Tongue (tissue), 3 donors: ENCODE measurements at places on chromosomes 12 and 14. TPM values are rescaled to one million over a fixed set of nuclear protein-coding genes. Genes with fewer than 3 reads are reported as not detected.

- peak; percentile 17 for DNase-seq
Measured at GRCh38 chr14:81273961-81274575, 53.3 kb upstream of the GTF2A1 start.

DNA sequence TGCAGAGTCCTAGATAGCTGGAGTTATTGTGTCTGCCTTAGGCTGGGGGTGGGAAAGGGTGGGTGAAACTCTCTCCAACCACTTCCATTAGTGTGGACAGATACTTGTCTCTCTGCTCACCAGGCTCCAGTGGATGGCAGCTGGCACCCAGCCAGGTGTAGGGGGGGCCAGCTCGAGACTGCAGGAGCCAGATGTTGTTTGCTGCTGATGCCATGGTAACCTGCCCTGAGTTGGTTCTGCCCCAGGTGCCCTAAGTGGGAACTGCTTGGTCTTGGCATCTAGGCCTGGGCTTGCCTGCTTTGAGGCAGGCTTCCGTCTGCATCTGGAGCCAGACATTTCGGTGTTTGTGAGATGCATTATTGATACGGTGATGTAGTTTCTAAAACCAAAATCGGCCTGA lies 82.2 kb downstream of the ADCK1 start:
- peak; percentile 88 for DNase-seq

The ATF7IP gene
- 70.9 TPM for total RNA-seq

The PLCZ1 gene
- not detected for total RNA-seq

DNA sequence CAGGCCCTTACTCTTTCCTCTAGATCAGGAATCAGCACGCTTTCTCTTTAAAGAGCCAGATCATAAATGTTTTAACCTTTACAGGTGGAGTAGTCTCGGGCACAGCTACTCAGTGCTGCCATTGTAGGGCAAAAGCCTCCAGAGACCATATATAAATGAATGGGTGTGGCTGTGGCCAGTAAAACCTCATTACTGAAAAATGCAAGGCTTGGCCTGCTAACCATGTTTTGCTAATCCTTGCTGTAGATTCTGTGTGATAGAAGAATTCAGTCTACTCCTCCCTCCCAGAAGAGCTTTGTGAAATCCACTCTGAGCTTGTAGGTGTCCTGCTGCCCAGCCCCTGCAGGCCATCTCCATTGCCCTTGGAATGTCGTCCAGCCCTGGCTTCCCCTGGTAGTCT lies 58.1 kb downstream of the HSP90AA1 start:
- no peak for DNase-seq

The TCP11L2 gene
- 89.7 TPM for total RNA-seq

DNA sequence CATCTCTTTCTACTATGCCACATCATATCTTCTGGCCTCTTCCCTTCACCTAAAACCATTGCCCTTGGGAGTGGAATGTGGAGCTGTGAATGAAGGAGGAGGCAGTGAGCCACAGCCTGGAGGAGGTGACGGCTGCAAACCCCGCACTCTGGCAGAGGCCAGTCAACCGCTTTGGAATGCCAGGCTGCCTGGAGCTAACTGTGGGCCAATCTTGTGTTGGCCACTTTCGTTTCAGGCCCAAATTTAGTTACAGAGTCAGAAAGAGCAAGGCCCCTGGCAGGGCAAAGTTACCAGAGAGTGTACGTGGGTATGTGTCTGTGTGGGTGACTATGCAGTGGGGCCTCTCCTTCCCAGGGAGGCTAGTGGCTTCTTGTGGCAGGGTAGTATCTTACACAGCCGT lies 40.1 kb downstream of the CACNA1C start:
- DNase-seq = no peak

DNA sequence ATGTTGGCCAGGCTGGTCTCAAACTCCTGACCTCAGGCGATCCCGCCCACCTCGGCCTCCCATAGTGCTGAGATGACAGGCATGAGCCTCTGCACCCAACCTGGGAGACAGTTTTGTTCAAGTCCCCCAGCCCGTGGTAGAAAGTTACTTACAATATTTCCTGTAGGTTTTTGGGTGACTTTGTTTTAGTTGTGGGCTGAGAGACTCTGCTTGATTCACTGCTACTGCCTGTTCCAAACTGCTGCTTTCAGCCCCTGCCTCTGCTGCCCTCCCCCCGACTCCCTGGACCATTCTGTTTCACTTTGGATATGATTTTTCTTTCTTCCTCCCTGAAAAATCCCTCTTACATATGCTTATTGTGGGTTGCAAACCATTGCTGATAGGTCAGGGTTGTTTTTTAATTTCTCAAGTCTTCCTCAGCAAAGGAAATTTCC lies 13.4 kb upstream of the PCNX1 start:
- DNase-seq = no peak

DNA sequence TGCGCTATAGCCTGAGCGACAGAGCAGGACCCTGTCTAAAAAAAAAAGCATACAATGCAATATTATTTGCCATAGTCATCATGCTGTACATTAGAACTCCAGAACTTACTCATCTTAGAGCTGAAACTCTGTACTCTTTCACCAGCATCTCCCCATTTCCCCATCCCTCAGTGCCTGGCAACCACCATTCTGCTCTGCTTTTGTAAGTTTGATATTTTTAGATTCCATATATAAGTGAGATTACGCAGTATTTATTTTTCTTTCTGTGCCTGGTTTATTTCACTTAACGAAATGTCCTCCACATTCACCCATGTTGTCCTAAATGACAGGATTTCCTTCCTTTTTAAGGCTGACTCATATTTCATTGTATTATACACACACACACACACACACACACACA lies 121.8 kb downstream of the BBS10 start:
- DNase-seq = peak; percentile 14

- no peak for DNase-seq
Measured at GRCh38 chr12:32034045-32034444, 72.6 kb upstream of the BICD1 start.

- DNase-seq = no peak
Measured at GRCh38 chr14:36019126-36019525, 157.4 kb downstream of the PTCSC3 start.

The SCN8A gene
- total RNA-seq = 2.1 TPM

The GNB3 gene
- total RNA-seq = 5.8 TPM

DNA sequence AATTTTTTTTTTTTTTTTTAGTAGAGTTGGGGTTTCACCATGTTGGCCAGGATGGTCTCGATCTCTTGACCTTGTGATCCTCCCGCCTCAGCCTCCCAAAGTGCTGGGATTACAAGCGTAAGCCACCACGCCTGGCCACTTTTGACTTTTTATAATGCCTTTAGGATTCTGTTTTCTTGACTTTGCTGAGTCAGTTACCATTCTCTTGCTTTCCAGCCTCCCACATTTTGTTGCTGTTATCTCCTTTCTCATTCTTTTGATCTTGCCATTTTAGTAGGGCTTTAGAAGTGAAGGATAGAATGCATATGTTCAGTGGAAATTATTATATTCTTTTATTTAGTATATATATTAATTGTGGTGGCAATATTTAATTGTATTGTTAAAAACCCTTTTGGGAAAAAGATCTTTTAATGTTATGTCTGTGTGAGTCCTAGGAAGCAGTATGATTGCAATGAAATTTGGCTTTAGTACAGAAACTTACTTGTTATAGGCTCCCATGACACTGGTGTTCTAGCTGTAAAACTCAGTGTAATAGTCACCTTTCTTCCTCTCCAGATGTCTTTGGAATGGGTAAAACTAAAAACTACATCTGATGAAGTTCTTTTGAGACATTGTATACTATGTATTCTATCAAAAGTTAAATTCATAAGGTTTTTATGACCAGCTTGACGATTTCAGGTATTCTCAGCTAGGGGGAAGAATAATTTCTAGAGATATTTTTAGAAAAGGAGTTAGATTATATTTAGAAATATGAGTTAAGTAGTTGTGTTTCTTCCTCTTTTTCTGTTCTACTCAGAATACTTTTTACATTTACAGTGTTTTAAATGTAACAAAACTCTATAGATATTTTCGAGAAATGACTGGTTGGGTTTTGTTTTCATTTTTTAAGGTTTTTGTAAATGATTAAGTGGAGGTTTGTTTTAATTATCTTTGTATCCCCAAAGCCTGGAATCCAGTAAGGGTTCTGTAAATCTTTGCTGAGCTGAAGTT lies 74.7 kb downstream of the APAF1 start:
- no peak for DNase-seq

- DNase-seq = no peak
Measured at GRCh38 chr14:44369401-44370123, 137.5 kb downstream of the FSCB start.

The HRK gene
- 0.21 TPM for total RNA-seq

GRCh38 chr14:75456069-75456996 lies 28.5 kb downstream of the JDP2 start:
- DNase-seq = no peak

DNA sequence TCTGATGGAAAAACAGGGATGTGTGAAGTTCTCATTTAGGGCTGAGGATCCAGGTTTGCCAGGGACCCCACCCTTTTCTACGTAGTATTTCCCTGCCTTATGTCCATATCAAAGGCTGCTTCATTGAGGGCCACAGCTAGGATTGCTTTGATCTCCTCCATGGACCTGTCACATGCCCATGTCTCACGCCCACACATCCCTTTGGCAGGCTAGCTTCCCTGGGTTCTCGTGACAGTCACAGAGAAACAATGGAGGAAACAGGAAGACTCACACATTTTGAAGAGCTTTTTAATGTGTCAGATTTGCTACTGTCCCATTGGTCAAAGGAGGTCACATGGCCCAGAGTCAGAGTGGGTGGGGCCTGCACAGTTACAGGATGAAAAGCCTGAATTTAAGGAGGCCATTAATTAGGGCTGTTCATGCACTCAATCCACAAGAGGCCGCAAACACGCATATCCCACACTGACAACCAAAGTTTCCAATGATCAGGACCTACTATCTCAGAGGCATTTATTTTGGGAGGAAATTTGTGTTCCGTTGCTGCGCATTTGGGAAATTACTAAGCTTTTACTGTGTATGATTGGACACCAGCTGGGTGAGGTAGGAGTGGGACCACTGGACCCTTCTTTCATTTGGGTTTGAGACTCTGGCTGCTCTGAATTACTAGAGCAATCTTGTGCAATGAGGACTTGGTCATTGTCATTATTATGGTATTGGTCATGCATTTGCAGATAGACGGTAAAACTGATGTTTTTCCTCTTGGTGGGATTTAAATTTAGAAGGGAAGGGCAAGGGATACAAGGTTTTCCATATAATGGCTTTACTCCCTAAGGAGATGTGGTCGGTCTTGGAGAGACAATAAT lies 266.2 kb downstream of the KTN1 start:
- DNase-seq = no peak

The KRT71 gene
- not detected for total RNA-seq

- no peak for DNase-seq
Measured at GRCh38 chr12:124707316-124707715, 139.9 kb upstream of the NCOR2 start.
